T-helper 9 cell (primary cell): ENCODE measurements at places on chromosomes 1 and 21.

DNA sequence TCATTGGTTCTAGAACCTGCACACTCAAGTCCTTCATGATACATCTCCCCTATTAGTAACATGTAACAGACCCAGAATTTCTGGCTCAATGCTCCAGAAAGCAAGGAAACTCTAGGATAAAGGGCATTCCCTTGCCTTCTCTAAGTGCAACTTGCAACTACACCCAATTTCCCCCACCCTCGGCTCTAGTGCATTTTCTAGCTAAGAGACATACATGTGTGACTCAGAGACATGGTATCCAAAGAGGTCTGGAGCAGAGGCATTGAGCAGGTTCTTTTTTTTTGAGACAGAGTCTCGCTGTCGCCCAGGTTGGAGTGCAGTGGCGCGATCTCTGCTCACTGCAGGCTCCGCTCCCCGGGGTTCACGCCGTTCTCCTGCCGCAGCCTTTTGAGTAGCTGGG, 132.9 kb downstream of the ZC3H11B start:
- DNase-seq: no peak

DNA sequence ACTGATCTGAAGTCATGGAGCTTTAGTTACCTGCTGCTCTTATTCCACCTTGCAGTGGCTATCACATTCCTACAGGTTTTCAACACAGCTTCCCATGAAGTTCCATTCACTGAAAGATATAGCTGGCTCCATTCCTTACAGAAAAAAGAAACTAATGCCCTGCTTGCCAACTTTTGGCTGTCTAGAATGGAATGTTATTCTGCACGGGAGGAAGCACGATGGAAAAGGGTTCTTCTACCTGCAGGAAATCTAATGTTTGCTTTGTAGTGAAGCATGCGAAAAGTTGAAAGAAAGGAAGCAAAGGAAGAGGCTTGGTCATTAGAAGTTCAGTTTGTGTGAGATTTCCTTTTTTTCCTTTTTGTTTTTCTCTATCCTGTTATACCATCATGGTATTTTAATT, 32.6 kb downstream of the GIPC2 start:
- no peak for DNase-seq

GRCh38 chr1:66563941-66564630, 30.1 kb downstream of the SGIP1 start:
- DNase-seq: no peak

DNA sequence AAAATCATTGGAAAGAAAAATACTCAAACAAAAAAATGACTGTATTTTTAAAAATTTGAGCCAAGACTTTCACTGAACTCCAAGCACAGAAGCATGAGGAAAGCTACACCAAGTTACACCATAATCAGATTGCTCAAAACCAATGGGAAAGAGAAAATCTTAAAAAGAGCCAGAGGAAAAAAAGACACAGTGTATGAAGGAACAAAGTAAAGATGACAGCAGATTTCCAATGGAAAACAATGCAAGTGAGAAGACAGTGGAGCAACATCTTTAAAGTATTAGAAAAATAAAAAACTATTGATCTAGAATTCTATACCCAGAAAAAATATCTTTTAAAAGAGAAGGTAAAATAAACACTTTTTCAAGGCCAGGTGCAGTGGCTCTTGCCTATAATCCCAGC, 147.8 kb upstream of the ZBTB40 start:
- no peak for DNase-seq

DNA sequence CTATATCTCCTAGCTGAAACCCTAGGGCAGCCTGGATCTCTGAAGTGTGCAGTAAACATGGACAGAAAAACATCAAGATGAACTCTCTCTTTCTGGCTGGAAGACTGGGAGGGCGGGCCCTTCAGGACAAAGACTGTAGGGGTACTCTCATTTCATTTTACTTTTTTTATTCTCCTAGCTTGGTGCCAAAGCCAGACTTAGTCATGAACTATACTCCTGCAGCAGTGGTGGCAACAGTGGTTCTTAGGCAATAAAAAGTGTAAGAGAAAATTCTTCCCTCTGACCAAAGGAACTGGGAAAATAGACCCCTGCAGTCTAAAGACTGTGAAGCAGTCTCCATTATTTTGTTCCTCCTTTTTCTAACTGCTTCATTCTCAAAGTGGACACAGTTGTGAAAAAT, 213.8 kb upstream of the JUN start:
- no peak for DNase-seq

DNA sequence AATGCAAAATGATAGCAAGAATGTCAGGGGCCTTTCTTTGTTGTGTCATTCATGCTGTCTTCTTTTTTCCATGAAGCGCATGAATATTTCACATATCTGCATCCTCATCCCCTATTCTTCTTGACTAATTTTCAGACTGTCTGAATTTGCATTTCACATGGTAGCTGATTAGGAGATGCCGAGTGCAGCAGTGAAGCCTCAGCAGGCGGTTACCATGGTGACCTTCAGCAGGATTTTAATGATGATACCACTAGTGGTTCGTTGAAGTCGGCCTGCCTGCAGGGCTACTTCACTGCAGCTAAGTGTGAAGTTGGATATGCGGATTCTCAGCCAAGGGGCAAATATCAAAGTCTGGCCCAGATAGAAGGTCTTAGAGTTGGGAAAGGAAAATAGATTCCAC, 141.8 kb downstream of the NEK7 start:
- no peak for DNase-seq

GRCh38 chr1:89350298-89350697, 13.6 kb upstream of the GBP6 start:
- DNase-seq: no peak

DNA sequence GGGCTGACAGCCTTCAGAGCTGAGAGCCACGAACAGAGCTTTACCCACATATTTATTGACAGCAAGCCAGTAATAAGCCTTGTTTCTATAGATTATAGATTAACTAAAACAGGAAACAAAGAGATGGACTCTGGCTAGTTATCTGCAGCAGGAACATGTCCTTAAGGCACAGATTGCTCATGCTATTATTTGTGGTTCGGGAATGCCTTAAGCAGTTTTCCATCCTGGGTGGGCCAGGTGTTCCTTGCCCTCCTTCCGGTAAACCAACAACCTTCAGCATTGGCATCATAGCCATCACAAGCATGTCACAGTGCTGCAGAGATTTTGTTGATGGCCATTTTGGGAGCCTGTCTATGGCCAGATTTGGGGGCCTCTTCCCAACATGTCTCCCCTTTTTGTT, 96.8 kb downstream of the POU2F1 start:
- no peak for DNase-seq

GRCh38 chr1:31658721-31659120, 14.0 kb upstream of the PEF1 start:
- DNase-seq: no peak

DNA sequence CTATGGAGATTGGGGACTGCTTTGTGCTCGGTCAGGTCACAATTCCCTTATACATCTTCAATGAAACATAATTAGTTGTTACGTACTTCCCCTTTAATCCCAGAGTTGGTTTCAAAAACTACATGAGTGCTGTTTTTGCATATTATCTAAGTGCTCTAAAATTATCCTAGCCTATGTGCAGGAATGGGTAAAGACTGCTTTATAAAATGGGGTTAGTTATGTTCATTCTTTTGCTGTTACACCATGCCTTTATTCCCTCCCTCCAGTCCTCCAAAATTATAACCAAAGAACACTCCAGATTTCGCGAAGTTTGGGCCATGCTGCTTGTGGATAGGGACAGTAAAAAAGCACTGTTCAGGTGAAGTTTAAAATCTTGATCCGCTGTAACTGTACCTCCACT, 173.9 kb upstream of the SNX7 start:
- DNase-seq: no peak

- no peak for DNase-seq
These were observed 107.0 kb upstream of the KRTAP19-8 start for GRCh38 chr21:31145274-31145673.

GRCh38 chr1:186629341-186629740, 50.9 kb downstream of the PTGS2 start:
- no peak for DNase-seq

- DNase-seq: no peak
These were observed 46.6 kb downstream of the TENT5C start for GRCh38 chr1:117652421-117652820.

DNA sequence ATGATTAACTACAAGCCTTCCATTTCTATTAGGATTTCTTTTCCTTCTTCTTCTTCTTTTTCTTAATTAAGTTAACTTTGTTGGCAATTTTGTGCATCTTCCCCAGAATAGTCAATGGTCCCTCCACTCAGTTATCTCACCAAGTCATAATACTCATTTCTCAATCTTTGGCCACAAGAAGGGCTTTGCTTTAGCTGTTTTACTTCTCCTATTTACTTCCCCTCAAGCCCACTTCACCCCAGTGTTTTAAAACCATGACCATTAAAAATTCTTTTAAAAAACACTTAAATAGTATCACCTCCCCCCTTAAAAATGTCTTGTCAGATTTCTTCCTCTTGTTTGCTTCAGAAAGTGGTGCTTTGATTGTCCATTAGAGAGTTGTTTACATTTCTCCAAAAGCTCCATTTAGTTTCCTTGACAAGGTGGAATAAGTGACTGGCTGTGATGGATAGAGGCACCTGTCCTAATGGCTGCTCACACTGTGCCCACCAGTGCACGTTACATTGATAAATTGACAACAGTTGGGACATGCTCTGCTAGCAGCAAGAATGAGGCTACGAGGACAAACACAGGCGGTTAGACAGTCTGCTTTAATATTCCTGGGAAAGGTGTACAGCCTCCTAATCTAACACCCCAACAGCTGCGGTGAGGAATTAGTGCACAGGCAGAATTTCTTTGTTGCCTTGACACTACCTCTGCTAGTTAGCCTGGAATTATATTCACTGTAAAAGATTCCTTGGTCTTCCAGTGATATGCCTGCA, 354.7 kb downstream of the LMO4 start:
- no peak for DNase-seq

DNA sequence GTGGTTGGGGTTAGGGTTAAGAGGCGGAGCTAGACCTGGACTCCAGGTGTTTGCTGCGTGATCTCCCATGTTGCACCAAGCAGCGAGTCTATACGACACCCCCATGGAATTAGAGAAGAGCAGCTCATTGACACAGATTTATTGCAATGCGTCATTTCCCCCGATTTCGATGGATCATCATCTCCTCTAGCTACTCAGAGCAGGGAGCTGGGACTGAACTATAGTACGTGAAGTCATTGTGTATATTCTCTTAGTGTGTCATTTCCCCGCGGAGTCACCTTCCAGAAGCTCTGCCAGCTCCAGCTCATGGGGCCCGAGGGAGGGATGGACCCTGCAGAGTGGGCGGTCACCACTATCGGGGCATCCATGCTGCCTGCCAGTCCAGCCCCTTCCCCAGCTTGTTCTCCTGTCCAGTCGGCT, 7.5 kb upstream of the C2CD2 start:
- no peak for DNase-seq

DNA sequence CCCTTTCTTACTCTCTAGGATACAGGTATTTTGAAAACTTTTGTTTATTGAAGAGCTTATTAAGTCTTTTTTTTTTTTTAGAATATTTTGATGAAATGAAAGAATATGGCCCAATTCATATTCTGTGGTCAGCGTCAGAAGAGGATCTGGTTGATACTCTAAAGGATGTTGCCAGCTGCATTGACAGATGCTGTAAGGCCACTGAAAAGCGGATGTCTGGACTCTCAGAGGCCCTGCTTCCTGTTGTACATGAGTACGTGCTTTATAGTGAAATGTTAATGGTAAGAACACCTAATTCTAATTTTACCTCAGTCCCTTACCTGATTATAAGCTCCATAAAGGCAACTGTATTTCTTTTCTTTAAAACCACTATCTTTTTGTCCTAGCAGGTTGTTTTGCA, 37.1 kb downstream of the SNX7 start:
- no peak for DNase-seq

DNA sequence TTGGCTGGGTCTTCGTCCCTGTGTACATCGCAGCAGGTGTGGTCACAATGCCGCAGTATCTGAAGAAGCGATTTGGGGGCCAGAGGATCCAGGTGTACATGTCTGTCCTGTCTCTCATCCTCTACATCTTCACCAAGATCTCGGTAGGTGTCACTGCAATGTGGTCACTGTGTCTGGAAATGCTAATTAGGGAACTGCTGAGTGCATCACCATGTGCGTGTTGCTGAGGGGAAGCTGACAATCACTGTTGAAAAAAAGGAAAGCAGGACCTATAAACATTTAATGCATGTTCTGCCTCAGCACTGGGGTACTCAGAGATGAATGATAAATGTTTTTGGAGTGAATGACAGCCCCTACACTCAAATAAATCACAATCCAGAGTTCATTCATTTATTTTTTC, 6.8 kb downstream of the SLC5A9 start:
- DNase-seq: no peak

DNA sequence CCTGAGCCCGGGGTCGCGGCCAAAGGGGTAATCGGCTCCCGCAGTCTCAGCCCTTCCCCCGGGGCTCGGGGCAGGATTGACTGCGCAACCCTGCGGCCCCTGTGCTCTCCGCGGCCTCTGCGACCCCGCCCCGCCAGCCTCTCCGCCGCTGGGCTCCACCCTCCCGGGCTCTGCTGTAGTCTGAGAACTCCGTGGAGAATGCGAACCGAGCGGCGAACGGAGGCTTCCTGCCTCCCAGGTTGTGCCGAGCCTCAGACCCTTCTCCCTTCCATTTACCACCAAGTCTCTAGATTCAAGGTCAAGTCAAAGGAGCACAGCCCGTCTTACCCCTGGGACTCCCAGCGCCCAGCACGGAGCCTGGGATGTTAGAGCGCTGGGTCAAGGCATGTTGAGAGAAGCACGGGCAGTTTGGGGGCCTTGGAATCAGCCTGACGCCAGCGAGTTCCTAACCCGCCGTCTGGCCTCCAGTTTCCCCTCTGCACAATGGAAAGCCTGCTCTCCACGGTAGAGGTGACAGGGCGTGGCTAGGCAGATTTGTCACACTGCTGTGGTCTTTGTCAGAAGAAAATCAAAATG, 3.0 kb downstream of the ATP2B4 start:
- DNase-seq: peak; percentile 48

DNA sequence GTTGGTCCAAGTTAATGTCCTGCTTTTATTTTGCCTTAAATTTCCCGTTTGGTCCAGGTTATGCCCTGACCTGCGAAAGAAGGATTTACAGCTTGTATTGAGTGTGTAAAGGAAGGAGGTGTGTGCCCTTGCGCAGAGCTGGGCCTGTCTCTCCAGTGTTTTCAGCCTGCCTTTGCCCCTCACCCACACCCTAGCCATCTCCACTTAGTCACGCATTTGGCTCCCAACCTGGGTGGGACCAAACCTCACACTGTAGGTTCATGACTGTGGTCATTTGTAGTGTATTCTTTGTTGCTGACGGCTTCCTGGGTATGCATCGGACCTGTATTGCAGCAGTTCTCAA, 572 bp upstream of the SRSF10 start:
- no peak for DNase-seq

GRCh38 chr1:96962216-96962615, 240.6 kb downstream of the PTBP2 start:
- no peak for DNase-seq

DNA sequence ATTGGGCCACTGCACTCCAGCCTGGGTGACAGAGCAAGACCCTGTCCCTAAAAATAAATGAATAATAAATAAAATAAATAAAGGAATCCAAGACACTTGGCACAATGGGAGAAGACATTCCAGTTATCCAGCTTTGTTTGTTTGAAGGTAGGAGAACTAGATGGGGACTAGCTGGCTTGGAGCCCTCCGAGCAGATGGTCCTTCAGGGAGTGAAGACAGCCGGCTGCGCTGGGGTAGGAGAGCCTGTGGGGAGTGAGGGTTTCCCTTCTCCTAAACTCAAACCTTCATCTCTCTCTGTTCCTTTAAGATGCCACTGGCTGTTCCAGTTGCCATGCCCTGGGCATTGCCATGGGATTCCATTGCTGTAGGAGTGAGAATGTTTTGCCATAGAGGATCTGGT, 120.6 kb downstream of the NAV1 start:
- DNase-seq: no peak
